ENCODE measurements at places on chromosomes 4 and X.

- DNase-seq: peak; percentile 40
Measured at GRCh38 chr4:124183926-124184325, 528.6 kb downstream of the ANKRD50 start.

- DNase-seq: peak; percentile 24
Measured at GRCh38 chrX:134971926-134972325, 18.9 kb upstream of the SMIM10 start.

DNA sequence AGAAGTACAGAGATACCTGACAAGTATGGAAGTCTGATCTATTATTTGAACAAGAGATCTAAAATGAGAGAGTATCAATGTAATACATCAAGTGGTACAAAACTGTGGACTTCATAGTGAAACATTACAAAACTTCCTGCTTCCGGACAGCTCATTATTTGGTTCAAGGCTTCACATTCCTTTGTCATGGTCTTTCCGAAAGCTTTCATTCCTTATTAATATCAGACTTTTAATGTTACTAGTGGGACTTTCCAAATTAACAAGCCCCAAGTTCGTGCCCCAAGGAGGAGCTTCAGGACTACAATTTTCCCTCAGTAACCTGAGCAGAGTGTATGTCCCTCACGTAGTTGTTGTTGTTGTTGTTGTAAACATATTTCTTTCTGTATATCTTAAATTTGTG, 1.2 kb downstream of the CHIC2 start:
- DNase-seq: peak; percentile 49

GRCh38 chr4:146236216-146236615, 21.9 kb downstream of the REELD1 start:
- no peak for DNase-seq

- no peak for DNase-seq
Measured at GRCh38 chr4:145524552-145524951, 42.9 kb downstream of the SMAD1 start.

GRCh38 chrX:118807151-118808017, 16.2 kb upstream of the ZCCHC12 start:
- peak; percentile 58 for DNase-seq

DNA sequence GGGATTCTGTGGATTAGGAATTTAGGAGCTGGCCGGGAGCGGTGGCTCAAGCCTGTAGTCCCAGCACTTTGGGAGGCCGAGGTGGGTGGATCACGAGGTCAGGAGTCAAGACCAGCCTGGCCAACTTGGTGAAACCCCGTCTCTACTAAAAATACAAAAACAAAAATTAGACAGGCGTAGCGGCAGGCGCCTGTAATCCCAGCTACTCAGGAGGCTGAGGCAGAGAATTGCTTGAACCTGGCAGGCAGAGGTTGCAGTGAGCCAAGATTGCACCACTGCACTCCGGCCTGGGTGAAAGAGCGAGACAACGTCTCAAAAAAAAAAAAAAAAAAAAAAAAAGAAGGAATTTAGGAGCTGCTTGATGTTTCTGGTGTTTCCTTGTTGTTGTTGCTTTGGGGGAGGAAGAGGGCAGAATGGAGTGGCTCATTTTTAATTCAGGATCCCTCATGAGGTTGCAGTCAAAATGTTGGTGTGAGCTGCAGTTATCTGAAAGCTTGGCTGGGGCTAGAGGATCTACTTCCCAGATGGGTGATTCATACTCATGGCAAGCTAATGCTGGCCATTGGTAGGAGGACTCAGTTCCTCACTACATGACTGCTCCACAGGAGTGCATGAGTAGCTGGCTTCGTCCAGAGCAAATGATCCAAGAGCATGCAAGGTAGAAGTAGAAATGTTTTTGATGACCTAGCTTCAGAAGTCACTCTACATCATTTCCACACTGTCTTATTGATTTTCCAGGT, 26.5 kb upstream of the JADE1 start:
- peak; percentile 82 for DNase-seq

- no peak for DNase-seq
Measured at GRCh38 chrX:137362583-137362982, 203.3 kb upstream of the ZIC3 start.

GRCh38 chr4:68765876-68766275, 49.9 kb upstream of the UGT2B10 start:
- no peak for DNase-seq

- no peak for DNase-seq
Measured at GRCh38 chr4:16890651-16891050, 7.8 kb downstream of the LDB2 start.

DNA sequence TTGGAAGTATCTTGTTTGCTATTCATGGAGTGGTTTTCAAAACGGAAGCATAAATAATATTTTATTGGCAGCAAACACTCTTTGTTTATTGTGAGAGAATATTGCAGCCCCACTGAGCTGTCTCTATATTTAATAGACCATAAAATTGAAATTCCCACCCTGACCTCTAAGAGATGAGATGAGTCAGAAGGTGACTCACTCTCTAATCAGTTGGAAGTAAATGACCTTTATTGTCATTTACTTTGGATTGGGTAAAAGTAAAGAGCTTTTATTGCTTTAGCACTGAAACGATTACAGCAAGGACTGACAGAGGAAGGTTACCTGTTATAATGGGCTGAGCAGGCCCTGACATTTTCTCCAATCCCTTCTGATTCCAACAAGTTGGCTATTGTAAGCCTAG, 55.0 kb downstream of the SYTL5 start:
- DNase-seq: peak; percentile 49

DNA sequence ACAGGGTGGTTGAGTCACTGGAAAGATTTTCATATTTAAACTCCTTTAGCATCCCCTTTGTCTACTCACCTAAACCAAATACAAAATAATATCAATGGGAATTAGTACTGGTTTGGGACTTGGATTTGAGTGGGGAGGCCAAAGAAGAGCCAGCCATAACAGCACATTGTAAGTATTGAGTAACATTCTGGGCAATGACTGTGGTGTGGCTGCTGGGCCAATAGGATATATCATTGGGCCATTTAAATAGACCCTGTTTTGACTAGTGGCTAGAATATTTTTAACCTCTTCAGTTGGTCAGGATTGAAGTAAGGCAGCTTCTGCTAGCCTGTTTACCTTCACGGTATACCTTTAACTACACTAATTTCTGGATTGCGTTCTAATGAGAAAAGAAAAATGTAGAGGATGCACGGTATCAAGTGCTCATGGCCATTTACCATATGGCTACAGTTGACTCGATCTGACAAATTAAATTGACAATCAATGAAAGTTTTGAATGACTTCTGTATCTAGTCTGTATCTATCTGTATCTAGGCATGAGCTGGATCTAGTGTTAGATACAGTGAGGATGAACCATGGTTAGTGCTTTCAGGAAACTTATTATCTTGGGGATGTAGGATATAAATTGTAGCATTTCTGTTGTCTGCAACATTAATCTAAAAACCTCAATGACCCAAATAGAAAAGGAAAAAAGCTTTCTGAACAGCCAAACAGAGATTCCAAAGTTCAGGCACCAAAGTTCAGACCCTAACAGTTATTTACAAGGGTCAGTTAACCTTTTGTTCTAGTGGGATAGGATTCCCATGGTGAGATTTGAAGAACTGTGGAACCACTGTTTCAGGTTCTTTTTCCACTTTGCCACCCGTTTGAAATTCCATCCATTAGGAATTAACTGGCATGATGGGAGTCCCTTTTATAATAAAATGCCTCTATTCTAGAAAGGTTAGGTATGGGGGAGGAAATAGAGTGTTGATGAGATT, 6.8 kb upstream of the ALB start:
- no peak for DNase-seq

GRCh38 chr4:40592034-40592433, 37.6 kb downstream of the RBM47 start:
- no peak for DNase-seq

DNA sequence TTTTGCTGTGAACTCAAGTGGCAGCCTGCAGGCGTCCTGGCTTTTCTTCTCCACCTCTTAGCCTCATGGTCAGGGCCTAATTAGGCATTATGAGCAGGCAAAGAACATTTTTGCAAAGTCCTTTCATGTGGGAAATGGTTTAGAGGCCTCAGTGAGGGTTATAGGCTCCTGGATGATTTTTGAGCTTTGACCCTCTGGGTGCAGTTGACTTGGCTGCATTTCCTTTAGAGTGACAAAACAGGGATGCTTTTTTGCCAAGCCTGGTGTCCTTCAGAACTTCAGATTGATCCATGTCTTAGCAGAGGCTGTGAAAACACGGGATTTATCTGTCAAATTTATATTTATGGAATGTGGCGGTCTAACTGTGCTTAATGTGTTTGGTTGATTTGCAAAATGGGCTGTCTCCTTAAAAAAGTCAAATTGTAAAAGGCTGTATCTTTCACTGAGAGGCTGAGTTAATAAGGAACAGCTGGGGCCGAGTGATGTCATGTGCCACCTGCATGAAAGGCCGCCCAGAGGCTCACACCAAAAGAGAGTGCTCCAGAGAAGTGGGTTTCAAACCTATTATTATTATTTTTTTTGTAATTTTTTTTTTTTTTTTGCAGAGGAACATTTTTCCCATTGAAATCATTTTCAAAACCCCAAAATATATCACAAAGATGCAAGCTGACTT, 192.2 kb upstream of the ARX start:
- DNase-seq: no peak

- no peak for DNase-seq
Measured at GRCh38 chr4:7740866-7741525, 198.7 kb downstream of the AFAP1 start.

DNA sequence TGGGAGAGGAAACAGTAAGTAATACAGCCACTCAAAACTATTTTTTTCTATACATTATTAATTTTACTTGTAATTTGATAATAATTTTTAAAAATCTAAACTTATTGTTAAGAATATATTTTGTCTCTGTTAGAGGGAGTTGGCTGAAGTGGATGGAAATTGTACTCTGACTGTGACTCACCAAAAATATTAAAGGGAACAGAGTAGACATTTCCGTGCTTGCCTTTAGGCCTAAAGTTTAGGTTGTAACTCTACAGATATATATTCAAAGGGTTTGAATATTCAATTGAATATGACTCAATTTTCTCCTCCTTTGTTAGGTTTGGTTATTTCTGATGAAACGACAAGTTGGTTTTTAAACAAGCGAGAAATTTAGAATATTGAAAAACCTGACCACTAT, 128.3 kb upstream of the PITX2 start:
- no peak for DNase-seq

DNA sequence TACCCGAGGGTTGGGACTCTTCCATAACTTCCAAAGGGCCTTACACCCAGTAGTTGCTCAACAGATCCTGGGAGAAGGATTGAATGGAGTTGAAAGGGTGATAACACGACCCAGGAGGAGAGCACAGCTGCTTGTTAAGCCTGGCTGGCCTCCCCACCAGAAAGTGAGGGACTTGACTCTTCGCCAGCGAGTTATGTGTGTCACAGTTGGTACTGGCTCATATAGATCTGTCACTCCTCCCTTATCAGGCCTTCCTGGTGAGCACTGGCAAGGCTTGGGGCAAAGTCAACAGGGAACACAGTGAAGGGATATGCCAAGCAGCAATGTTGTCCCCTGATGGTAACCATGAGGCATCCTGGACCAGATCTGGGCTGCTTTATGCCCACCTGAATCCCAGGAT, 35.8 kb downstream of the APLN start:
- no peak for DNase-seq
